Cortex of kidney (tissue), 1 donor: ENCODE measurements at places on chromosomes 11 and 22.

DNA sequence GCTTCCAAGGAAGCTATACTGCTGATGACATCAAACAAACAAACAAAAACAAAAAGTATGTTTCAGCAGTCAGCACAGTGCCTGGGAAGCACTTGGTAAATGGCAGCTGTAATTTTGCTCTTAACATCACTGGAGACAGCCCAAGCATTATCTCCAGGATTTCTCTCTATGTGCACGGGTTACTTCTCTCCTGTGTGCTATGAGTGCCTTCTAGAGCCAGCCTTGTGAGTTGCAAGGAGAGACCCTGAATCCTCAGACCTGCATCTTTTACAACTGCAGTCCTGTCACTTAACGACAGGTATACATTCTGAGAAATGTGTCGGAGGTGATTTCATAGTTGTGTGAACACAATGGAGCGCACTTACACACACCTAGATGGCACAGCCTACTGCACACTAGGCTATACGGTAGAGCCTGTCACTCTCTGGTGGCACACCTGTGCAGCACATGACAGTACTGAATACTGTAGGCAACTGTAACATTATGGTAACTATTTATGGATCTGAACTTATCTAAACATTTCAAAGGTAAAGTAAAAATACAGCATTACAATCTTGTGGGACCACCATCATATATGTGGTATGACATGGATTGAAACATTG lies 662.5 kb upstream of the B3GAT1 start:
- DNase-seq = no peak

- no peak for DNase-seq
Measured at GRCh38 chr22:20138868-20139267, 7.3 kb downstream of the ZDHHC8 start.

GRCh38 chr22:30340911-30341685 lies 14.4 kb upstream of the TBC1D10A start:
- DNase-seq = no peak

- DNase-seq = no peak
Measured at GRCh38 chr11:108859510-108859909, 194.6 kb downstream of the DDX10 start.

DNA sequence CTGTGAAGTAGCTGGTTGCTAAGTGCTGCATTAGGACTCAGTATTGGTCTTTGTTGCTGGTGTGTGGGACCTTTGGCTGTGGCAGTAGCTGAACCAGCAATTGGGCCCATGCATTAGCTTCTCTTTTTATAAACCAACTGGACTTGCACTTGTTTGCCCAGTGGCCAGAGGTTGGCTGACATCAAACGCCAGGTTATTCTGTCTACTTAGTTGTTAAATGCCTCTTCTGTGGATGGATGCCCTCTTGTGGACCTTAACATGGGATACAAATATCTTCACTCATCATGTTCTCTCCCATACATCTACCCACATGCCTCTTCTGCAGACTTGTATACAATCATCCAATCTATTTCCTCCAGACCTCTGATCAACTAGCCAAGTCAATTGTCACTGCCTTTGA lies 26.4 kb upstream of the ARHGAP20 start:
- no peak for DNase-seq

- no peak for DNase-seq
Measured at GRCh38 chr11:71580057-71581003, 2.3 kb downstream of the KRTAP5-11 start.

GRCh38 chr11:116387641-116388040 lies 385.1 kb downstream of the BUD13 start:
- no peak for DNase-seq
